ENCODE measurements at places on chromosomes 13 and 19. TPM values are rescaled to one million over a fixed set of nuclear protein-coding genes. Genes with fewer than 3 reads are reported as not detected.

The LILRA5 gene
- total RNA-seq, result 1.4 TPM

The ZNF223 gene
- total RNA-seq, result 1.2 TPM

The OR7D2 gene
- not detected for total RNA-seq

The PSG1 gene
- not detected for total RNA-seq

The INSL3 gene
- total RNA-seq, result not detected

The CATSPERD gene
- not detected for total RNA-seq

The KIR2DL3 gene
- total RNA-seq, result not detected

The PSG11 gene
- not detected for total RNA-seq

The TMEM38A gene
- total RNA-seq, result 6.0 TPM

DNA sequence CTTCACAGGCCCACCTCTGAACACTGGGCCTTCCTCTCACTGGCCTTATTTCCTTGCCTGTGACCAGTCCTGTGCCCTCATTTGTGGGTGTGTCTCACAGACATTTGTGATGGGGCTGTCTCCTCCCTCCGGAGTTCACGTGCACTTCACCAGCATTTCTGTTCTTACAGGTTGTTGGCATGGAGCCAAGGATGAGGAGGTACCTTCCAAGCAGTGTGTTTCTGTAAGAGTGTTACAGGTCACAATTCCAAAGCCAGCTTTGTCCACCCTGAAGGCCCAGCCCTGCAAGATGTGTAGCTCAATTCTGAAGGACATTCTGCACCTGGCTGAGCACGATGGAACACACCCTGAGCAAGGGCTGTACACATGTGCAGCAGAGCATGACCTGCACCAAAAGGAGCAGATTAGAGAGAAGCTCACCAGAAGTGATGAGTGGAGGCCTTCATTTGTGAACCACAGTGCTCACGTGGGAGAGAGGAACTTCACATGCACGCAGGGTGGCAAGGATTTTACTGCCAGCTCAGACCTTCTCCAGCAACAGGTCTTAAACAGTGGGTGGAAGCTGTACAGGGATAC lies 8.1 kb downstream of the ZNF749 start:
- no peak for DNase-seq

DNA sequence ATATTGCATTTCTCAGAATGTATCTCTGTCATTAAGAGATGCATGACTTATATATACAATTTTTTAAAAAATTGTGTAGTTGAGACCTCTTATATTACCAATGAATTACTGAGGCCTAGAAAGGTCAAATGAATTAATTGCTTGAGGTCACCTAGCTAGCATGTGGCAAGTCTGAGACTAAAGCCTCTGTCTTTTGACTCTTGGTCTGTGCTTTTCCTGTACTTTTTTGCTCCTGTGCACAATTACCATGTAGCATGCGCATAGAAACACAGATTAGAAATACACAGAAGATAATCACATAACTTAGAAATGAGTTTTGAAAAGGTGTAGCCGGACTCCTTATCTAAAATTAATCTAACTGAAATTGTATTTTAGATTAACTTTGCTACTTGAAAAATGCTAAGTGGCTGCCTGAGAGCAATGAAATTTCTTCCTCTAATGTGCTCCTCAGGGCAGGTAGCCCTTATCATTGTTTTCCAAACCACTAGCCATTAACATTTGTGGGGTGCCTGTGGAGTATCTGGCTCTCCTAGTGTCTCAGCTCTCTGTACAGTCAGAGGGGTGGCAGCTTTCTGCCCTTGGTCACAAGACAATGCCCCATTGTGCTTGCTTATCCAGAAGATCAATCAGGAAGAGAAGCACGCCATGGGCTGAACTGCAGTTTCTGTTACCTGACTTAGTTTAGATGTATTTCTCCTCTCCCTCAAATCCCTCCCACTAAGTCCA lies 119.6 kb downstream of the RFC3 start:
- DNase-seq, result no peak

DNA sequence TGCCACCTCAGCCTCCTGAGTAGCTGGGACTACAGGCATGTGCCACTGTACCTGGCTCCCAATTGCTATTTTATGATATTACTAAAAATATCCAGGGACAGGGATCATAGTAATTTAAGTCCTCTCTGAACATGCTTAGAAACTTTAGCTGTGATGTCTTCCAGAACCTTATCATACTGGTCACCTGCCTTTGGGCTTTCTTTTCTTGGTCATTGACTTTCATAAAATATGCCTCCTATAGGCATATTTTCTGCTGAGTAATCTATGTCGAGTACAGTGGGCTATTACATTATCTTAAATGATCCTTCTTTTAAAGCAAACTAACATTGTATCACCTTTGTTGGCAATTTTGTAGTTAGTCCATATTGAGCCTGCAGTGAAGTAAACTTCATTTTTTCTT lies 6.2 kb downstream of the UCHL3 start:
- DNase-seq, result no peak

DNA sequence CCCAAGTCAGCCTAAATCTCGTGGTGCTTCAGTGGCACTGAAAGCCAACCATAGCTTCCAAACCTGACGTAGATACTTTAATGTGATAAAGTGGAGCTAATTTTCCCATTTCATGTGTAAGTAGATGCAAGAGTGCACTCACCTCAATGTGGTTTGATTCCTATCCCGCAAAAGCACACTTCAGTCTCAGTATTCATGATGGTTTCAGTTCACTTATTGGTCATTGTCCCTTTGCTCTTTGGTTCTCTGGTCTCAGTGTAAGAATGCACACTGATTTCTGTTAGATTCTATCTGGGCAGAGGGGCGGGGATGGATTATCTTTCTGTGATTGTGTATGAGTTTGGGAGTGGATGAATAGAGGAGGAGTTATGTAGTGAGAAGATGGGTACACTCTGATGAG lies 340.6 kb downstream of the KCNRG start:
- no peak for DNase-seq

GRCh38 chr19:4781801-4782200 lies 9.7 kb upstream of the FEM1A start:
- DNase-seq, result no peak

GRCh38 chr19:35090506-35091214 lies 25.0 kb upstream of the FXYD3 start:
- DNase-seq, result peak; percentile 81

DNA sequence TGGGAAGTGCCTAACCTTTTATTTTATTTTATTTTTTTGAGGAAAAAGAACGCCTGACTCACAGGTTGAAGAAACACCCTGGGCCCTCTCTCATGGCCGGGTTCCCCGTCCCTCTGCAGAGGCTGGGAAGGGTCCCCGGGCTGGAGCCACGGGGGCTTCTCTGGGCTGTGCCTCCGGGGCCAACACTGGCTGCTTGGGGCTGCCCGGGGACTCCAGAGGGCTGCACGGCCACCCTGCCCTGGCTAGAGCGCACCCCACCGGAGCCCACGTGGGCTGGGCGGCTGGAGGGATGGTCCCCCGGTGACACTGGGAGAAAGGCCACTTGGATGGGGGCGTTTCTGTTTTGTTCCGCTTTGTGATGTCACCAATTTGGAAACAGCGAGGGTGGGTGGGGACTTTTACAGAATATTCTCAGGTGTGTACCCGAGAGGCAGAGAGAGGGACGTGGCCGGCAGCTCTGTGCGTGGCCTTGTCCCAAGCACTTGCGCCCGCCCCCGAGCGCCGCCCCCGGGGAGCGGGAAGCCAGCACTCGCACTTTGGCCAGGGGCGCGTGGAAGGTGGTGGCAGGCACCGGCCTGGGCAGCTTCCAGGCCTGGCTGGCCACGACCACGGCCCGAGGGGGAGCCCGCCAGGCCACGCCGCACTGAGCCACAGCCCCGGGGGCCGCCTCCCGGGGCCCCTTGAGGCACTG lies 13.9 kb upstream of the GNA15 start:
- peak; percentile 91 for DNase-seq

DNA sequence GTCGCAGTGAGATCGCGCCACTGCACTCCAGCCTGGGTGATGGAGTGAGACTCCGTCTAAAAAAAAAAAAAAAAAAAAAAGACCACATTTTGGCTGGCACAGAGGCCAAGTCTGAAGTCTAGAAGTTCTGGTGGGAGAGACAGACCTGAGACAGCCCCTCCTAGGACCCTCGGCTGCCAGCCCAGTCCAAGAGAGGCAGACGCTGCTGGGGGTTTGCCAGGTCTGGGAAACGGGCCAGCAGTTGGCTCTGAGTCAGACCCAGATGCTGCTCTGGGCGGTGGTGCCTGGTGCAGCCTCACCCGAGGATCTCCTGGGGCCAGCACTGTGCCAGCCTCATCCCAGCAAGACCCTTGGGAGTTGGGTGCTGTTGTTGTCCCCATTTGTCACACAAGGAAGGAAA lies 5.8 kb downstream of the FCHO1 start:
- peak; percentile 73 for DNase-seq

DNA sequence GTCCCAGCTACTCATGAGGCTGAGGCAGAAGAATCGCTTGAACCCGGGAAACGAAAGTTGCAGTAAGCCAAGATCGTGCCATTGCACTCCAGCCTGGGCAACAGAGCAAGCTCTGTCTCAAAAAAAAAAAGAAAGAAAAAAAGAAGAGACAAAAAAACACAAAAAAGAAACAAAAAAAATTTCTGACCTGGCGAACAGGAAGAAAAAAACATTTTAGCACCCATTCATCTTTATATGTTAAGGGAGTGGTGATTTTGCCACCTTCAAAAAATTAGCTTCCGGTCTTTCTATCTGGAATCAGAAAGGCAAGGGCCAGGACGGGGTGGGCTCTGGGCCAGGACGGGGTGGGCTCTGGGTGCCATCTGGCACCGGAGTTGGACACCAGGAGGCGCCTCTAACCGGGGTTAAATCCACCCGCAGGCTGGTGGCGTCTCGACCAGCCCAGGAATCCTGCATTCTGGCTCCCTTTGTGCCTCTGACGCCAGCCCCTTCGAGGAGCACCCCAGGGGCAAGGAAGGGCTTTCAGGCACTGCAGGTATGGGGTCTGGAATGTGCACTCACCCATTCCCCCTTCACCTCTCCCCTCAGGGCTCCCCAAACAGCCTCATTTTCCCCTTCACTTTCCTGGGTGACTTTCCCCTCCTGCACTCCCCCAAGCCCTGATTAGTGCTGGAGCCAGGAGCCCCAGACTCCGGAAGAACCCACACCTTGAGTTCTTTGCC lies 10.4 kb upstream of the ZSWIM4 start:
- peak; percentile 69 for DNase-seq

- DNase-seq, result no peak
Observed at GRCh38 chr13:40211586-40211968, 454.9 kb downstream of the FOXO1 start.

- no peak for DNase-seq
Observed at GRCh38 chr13:93730780-93731179, 504.2 kb downstream of the GPC6 start.

- DNase-seq, result no peak
Observed at GRCh38 chr13:39670445-39670844, 15.0 kb downstream of the COG6 start.

- no peak for DNase-seq
Observed at GRCh38 chr13:109387471-109387870, 398.9 kb downstream of the IRS2 start.

GRCh38 chr13:52847682-52848432 lies 583 bp downstream of the PCDH8 start:
- no peak for DNase-seq

GRCh38 chr19:34669305-34669704 lies 7.7 kb downstream of the SCGB2B2 start:
- peak; percentile 72 for DNase-seq

- DNase-seq, result no peak
Observed at GRCh38 chr13:29384871-29385270, 210.6 kb downstream of the SLC7A1 start.

- no peak for DNase-seq
Observed at GRCh38 chr13:48510698-48511097, 22.2 kb downstream of the RCBTB2 start.

GRCh38 chr19:57096685-57097361 lies 23.0 kb upstream of the USP29 start:
- no peak for DNase-seq

GRCh38 chr13:47415048-47415447 lies 518.2 kb upstream of the HTR2A start:
- no peak for DNase-seq

DNA sequence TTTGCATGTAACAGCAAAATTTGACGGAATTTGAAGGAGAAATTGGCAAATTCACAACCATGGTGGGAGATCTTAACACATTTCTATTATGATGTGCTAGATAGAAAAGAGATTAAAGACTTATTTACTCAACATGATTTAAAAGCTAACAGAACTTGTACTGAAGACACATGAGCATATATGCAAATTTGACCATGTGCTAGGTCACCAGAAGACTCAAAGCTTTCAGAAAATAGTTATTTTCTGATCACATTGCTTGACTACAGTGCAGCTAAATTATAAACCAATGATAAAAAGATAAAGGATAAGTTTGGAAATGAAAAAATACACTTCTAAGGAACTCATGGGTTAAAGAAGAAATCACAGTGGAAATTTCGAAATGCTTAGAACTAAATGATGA lies 9.1 kb downstream of the GPR183 start:
- no peak for DNase-seq

DNA sequence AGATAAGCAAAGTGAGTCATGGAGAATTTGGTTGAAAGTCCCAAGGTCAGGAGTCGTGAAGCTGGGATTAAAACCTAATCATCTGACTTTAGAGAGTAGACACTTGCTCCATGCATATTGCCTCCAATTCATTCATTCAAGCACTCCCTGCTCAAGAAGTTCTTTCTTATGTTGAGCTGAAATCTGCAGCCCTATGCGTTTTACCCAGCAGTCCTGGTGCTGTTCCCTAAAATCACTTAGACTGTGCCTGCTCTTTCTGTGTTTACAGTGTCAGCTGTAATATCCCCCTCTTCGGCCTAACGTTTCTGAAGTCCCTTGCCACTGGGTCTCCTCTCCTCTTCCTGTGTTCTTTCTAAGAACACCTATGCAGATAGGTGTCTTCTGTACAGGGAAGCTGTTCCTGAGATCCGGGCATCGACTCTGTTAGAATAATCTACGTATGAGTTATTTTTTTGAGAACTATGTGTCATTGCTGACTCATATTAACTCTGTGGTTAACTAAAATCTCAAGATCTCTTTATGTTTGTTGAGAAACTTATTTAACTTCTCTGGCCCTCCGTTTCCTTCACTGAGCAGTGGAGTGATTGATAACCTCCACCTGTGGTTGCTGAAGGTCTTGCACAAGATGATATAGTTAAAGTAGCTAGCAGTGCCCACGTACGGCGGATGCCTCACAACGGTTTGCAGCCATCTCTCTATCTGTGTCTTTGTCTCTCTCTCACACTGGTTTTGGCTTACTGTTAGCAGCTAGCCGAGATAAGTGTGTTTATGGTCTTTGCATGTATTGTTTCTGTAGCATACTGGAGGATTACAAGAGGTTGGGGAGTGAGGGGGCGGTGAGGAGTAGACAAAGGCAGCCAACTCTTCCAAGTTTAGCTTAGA lies 4.7 kb downstream of the ALOX5AP start:
- no peak for DNase-seq

- no peak for DNase-seq
Observed at GRCh38 chr19:18833141-18833476, 1.4 kb downstream of the UPF1 start.

GRCh38 chr13:106528718-106529414 lies 6.6 kb downstream of the EFNB2 start:
- no peak for DNase-seq

GRCh38 chr19:39432677-39433025 lies 3.1 kb downstream of the RPS16 start:
- no peak for DNase-seq

DNA sequence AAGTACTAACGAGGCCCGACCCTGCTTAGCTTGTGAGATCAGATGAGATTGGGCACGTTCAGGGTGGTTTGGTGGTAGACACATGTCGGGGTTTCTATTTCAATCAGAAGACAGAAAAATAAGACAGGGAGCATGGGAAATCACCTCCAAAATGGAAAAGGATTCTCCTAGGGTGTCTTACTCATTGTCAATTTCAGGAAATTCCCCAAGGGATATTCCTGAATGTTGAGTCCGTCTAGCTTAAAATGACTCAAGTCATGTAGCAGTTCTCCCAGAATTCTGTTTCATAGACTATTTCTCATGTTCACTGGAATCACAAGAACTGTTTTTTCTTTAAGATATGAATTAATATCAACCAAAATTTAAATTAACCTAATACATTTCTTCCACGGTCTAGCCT lies 380.1 kb downstream of the EFNB2 start:
- DNase-seq, result no peak
